ENCODE measurements at places on chromosomes 6 and 20.

DNA sequence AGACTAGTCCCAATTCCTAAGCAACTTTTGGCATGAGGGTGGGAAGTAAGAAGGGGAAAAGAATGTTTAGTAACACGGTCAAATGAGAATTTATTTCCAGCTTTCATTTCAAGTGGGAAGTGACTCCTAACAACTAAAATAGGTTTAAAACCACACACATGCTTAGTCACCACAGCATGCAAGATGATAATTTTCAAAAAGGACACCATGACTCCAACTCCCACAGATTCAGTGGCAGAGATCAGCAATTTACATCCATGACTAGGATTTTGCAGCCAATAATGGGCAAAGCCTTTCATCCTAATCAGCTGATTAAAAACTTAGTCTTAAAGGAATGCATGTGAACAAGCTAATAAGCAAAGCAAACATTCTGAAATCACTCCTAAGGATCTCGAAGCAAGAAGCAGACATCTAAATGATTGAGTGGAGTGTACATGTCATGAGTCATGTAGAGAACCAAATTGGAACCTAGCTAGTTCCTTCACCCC, 48.1 kb upstream of the GCLC start:
- DNase-seq, result peak; percentile 75

DNA sequence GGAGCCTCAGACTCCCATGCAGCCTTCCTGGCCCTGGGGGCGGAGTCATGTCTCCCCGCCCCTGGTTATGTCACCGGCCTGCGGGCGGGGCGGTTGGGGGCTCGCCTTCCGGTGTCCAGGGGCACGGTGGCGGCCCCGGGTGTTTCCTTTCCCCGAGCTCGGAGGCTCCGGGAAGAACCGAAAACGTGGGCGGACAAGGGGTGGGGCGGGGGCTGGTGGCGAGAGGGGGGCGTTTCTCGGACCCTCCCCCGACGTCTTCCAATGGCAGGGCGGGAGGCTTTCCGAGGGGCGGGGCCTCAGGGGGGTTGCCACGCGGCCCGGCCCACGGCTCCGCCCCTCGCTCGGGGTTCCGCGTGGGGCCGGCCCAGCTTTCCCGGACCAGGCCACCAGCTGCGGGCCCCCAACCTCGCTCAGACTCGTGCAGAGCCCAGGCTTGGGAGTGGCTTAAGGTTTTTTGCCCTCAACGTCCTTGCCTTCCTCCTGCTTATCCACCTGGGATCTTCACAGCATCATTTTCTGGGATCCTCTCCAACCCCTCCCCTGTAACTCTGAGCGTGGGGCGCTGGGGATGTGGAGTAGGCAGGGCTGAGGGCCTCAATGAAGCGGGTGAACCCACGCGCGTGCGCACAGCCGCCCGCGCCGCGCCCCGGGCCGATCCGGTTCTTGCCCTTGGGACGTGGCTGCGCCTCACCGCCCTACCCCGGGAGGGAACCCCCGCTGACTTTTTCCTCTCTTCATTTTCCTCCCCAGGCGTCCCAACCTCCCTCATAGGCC, 2.1 kb upstream of the NRN1 start:
- peak; percentile 34 for DNase-seq

DNA sequence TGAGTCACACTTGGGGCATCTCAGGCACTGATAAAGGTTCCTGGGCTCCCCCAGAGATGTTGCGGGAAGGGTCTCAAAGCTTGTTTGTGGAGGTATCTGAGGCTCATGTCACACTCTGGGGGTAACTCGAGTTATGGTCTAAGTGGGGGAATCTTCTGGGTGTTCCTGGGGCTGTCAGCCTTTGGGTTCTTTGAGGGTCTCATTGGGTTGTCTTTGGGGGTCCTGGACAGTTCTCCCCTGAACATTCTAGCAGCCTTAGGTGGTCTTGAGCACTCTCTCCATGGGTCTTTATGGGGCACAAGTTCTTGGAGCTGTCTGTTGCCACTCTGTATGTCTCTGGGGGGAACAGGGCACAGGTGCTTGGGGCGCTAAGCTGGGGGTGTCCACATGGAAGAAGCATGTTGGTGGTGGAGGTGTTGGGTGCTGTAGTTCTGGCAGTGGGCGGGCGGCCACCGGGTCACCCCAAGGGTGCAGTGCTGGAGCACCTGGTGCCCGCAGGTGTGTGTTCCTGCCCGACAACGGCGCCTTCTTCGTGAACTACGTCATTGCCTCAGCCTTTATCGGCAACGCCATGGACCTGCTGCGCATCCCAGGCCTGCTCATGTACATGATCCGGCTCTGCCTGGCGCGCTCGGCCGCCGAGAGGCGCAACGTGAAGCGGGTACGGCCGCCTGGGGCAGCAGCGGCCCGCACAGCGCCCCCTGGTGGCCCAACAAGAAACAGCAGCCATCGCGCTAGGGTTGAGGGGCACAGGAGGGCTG, 7.1 kb upstream of the CAPN11 start:
- peak; percentile 51 for DNase-seq

GRCh38 chr20:51176876-51177275, 154.0 kb upstream of the KCNG1 start:
- DNase-seq, result no peak

DNA sequence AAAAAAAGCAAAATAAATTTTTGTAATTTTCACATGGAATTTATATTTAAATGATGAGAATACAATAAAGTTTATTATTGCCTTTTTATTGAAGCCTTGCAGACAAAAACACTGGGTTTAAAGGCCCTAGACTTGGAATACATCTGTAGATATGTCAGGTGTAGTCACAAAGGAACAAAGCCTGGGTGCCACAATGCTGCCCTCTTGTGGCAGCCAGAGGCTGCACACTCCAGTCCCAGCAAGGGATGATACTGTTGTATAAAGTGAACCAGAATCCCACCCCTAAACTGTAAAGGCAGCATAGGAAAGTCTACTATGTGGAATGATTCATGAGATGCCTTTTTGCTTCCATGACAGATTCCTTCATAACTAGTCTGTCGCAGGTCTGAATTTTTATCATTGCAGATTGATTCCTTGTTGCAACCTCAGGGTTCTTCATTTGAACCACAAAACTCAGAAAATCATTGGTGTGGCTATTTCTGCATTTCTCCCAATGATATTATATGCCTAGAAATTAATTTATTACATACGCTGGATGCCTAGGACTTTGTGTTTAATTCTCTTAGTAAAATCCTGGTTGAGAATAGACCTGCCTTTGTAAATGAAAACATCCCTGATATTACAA, 37.0 kb downstream of the MAK start:
- peak; percentile 33 for DNase-seq

GRCh38 chr6:136775548-136775947, 16.7 kb downstream of the MAP3K5 start:
- no peak for DNase-seq

Measured in NCI-H226 (cell line).